Stimulated activated CD4-positive, alpha-beta T cell treated with anti-CD3 and anti-CD28 coated beads, TNF-alpha, amount 100 ng/mL, for 48 hours (primary cell): ENCODE measurements at places on chromosomes 1 and 21.
A peak's percentile ranks its signal among the peaks of the same experiment; 100 is the strongest.

GRCh38 chr1:15141935-15142539, 11.5 kb upstream of the TMEM51 start:
- no peak for DNase-seq

- DNase-seq, result no peak
Measured at GRCh38 chr1:152926091-152926490, 17.7 kb downstream of the IVL start.

GRCh38 chr1:7252411-7253117, 467.3 kb downstream of the CAMTA1 start:
- no peak for DNase-seq

- no peak for DNase-seq
Measured at GRCh38 chr1:244052016-244052727, 1.1 kb downstream of the ZBTB18 start.

GRCh38 chr1:61588736-61589672, 135.9 kb downstream of the TM2D1 start:
- DNase-seq, result peak; percentile 26

DNA sequence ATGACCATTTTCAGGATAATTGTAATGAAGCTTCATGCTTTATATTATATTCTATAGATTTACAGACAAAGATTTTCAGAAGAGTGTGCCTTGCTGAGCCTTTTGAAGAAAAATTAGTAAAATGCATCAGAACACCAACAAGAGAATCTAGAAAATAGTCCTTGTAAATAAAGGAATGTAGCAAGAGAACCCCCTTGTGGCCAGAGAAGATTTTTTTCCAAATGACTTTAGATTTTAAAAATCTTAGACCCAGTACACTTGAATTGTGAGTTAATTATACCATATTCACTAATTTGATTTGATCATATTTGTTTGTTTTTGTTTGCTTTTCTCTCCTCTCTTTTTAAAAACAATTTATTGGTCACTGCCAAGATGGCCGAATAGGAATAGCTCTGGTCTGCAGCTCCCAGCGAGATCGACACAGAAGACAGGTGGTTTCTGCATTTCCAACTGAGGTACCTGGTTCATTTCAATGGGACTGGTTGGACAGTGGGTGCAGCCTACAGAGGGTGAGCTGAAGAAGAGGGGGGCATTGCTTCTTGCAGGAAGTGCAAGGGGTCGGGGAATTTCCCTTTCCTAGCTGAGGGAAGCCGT, 12.8 kb upstream of the IFI44L start:
- DNase-seq, result no peak

- no peak for DNase-seq
Measured at GRCh38 chr1:239112101-239112935, 274.1 kb upstream of the CHRM3 start.

DNA sequence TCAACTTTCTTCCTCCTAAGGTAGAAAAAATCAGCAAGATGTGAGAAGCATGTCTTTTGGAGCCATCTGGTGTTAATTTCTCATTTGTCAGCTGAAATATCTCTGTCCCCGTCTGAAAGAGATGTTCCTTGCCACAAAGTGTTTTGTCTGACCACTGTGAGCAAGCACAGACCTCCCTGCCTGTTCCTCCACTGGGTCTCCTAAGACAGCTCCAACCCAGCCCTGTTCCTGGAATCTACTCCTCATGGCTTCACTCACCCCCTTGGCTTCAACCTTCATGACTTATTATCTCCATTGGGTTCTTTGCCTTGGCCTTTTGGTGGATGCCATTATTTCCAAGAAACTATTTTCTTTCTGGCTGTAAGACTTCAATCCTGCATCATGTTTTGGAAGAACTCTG, 65.7 kb upstream of the CACHD1 start:
- DNase-seq, result no peak

DNA sequence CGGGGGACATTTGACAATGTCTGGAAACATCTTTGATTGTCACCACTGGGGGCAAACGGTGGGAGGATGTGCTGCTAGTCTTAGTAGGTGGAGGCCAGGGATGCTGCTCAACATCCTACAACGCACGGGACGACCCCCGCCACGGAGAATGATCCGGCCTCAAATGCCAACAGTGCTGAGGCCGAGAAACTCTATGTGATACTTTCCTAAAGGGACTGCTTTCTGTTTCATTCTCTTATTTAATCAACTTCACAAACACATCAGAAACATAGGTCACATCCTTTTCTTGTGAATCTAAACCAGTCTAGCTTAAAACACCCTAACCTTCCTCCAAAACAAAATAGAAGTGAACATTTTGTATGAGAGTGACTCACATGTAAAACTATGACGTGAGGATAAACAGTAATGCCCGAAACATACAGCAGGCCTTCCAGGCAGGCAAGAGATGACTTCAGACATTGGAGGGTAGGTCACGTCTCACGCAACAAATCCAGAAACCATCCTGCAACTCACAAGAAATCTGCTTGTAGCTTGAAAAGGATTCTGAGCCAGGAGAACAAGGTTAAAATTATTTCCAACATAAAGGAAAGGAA, 37.2 kb upstream of the ETS2 start:
- peak; percentile 50 for DNase-seq

DNA sequence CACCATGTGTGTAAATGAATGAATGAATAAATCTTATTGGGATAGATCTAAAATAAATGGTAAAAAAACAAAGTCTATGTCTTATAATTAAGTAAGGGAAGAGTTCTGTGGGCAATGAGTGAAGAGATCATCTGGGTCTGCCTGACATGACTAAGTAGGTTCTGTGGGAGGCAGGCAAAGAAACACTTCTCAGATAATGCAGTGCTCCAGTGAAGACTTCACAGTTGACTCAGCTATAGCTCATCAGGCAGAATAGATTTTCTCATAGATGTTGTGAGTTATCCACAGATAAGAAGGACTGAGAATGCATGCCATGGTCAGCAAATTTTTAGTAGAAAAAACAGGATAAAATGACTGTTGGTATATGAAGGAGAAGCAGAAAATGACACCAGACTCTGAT, 12.4 kb downstream of the KRTAP22-2 start:
- no peak for DNase-seq

- no peak for DNase-seq
Measured at GRCh38 chr1:1947493-1947892, 28.4 kb upstream of the TMEM52 start.

GRCh38 chr21:45309069-45309986, 21.6 kb upstream of the POFUT2 start:
- DNase-seq, result peak; percentile 43

DNA sequence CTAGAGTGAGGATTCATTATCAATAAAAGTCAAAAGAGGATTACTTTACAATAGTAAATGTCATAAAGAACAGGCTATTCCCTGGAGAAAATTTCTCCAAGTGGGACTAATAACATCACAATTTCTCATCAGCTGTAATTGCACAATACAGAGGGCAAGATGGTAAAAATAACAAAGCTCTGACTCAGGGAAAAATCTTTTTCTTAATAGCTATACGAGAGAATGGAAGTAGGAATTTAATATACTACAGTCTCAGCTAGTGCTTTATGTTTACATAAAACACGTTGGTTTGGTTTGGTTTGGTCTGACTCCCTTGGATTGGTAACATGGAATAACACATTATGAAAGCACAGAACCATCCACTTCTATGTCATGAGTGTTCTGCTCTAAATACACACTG, 397.6 kb downstream of the LRRIQ3 start:
- no peak for DNase-seq
